Non-pigmented ciliary epithelial cell (primary cell): ENCODE measurements at places on chromosomes 5 and 9.

DNA sequence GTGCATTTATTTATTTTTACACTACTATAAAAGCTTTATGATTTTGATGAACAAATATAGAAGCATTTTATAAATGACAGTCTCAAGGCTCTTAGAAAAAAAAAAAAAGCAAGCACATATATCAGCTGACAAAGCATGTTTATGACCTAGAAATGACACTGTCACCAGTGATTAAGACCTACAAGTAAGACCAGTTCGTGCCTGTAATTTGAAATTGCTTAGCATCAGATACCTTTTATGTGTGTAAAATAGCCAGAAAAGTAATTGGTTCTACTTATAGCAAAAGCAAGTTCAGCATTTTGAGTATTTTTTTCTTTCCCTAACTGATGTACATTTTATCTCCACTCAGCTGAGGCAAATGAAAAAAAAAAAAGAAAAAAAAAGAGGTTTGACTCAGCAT is 808.4 kb downstream of the CDH18 start:
- DNase-seq, result no peak

DNA sequence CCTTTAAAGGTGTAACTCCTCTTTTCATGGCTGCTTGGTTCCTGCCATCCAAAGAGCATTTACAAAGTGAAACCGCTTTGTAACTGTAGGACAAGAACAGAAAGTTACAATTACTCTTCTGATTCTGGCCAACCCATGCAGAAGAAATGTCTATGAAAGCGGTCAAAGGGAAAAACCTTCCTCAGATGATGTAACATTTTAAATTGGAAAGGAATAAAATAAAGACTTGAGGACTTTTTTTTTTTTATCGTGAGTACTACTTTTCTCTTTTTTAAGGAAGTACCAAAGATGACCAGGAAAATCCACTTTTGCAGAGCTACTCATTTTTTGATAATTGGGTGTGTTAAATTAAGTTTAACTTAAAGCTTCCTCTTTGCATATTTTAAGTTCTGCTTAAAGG is 13.0 kb upstream of the C9orf72 start:
- no peak for DNase-seq

DNA sequence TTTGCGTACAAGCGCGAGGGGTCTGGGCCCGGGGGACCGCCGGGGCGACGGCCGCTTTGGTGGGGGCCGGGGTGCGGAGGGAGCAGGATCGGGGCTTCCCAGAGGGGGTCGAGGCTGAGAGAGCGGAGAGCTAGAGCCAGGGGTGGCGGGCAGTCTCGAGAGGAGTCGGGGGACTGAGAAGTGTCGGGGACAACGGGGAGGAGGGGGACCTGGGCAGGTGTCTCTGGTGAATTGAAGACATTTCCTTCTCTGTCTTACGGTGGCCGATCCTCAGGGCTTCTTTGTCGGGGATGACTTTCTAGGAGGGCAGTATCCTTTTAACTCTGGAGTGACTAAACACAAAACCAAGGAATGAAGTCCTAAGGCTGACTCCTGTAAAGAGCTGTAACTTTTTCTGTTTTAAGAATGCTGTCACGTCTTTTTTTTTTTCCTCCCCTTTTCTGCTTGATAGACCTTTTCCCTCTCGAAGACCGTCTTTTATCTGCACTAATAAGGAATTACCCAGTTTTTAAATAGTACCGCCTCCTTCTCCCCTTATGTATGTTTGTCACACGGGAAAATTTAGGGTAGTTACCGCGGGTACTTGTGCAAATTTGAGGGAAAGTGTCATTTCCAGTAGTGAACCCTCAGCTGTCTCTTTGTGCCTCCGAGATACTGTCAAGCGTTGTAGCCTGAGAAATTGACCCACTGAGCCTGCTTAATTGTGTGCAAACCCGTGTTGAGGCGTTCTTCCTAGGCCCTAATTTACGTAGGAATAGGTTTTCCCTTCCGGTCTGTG is 822 bp downstream of the DENND4C start:
- DNase-seq, result no peak

GRCh38 chr5:45334939-45335338 is 361.2 kb downstream of the HCN1 start:
- no peak for DNase-seq

DNA sequence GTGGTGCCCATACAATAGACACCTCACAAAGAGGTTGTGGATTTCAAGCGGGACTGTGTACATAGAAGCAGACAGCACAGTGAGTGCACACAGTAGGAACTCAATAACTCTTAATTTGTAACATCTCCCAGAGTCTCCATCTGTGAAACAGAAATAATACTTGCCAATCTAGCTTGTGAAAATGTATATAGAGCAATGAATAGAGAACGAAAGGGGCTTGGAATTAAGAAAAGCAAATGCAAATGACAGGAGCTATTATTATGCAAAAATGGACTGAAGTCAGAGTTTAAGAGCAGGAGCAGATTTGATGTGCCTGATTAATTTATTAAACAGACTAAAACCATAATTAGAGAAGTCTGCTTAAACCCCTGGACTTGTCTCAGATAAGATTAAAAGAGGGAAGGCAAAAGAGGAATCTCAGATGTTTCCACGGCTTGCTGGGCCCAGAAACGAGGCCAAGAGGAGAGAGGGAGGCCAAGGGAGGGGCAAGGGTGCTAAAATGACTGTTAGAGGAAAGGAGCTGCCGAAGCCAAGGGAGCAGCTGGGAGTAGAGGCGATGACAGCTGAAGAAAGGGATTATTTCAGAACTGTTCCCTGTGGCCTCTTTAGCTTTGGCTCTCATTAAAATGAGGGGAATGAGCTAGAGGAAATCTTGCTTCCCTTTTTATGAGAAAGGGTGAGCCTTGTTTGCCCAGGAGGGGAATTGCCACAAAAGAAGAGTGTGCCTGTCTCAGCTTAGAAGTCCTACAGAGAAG is 72.1 kb downstream of the FEM1C start:
- DNase-seq, result no peak

GRCh38 chr5:610744-611730 is 1.1 kb upstream of the CEP72 start:
- DNase-seq, result no peak

DNA sequence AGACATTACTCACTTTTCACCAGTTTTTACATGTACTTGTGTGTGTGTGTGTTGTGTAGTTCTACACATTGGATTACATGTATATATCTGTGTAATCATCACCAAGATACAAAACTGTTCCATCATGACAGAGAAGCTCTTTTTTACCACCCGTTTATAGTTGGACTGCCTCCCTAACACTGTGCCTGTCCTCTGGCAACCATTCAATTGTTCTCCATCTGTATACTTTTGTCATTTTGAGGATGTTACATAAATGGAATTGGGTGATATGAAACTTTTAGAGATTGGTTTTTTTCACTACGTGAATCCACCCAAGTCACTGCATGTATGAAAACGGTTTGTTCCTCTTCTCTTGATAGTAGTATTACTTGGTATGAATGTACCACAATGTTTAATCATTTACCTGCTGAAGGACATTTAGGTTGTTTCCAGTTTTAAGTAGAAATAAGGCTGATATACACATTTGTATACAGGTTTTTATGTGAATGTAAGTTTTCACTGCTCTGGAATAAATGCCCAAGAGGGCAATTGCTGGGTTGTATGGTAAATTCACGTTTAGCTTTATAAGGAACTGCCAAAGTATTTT is 126.2 kb downstream of the MAPKAP1 start:
- no peak for DNase-seq

- DNase-seq, result no peak
Observed at GRCh38 chr9:135663857-135664256, 748 bp downstream of the LCN9 start.

DNA sequence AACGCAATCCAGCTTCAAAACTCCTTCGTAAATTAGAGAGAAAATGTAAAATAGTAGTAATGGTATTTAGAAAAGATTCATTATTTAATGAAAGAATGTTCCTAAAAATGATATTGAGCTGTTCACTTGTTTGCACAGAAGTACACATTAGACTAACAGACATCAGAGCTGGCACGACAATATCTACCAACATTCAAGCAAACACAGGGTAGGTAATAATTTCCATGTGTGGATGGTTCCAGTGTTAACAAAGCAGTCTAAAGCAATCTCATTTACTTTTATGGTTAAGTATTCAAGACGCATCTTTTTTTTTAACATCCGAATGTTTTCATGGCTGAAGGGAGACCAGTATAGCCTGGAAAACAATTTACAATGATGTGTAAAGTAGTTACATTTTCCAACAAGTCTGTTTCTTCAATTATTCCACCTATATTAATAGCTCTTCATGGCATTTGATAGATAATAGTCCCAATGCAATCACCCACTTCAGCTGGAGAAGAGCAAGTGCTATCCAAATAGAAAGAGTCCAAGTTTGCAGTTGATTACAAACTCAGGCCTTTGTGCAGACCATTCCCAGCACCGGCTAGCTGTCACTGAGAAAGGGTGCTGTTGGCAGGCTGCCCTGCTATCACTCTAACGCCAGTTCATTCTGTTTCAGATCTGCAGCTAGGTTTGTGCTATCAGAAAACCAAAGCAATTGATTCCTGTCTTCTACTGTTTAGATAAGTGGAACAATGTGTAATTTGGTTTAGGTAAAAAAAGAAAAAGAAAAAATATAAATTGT is 458.8 kb downstream of the DTWD2 start:
- no peak for DNase-seq

DNA sequence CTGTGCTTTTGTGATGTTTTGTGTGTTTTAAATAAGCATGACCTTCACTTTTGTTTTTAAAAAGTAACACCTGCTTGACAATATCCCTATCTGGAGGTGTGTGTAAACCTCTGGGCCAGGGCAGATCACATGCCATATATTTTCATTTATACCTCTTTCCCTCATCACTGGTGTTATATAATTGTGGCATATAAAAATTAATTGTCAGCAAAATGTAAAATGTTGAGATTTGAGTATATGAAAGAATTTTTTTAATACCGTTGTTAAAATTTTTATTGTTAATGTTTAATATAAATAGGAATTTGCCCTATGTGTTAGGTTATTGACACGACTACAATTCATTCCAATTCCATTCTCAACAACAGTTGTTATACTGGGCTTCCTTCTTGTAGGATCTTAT is 6.5 kb downstream of the CDH12 start:
- DNase-seq, result no peak

- no peak for DNase-seq
Observed at GRCh38 chr5:252546-252945, 18.9 kb upstream of the PDCD6 start.

GRCh38 chr9:2622461-2623287 is 1.1 kb downstream of the VLDLR start:
- no peak for DNase-seq

DNA sequence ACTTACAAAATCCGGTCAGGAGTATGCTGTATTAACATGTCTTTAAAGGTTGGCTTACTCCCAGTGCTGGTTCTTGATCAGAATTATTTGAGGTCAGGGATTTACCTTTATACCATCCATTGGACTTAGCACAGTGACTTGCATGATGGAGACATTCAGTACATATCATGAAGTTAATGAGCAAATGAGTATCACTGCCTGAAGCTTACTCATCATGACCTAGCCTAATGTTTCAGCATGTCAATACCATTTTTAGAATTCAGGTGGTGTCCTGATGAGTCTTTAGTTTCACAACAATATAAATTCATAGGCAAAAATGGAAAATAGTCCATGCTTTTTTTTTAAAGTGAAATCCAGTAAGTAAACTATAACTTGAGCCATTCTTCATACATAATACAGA is 226.0 kb upstream of the C9orf72 start:
- DNase-seq, result no peak

- DNase-seq, result no peak
Observed at GRCh38 chr5:132024789-132025402, 13.4 kb upstream of the ACSL6 start.

DNA sequence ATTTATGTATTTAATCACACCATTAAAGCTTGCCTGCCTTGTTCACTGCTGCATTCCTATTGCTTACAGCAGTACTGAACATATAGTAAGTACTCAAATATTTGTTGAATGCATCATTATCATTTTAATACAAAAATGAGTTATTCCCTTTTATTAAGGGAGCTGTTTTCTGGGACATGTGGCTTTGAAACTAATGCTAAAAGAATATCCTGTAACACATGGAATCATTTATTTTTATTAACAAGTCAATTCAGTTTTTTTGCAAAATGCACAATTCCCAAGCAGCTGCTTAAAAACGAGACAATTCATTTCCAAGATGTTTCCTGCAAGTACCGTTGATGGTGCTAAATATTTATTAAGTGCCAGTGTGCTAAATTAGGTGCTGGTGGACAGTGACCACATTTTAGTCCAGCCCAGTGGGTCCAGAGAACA is 148.3 kb upstream of the NR3C1 start:
- DNase-seq, result no peak

DNA sequence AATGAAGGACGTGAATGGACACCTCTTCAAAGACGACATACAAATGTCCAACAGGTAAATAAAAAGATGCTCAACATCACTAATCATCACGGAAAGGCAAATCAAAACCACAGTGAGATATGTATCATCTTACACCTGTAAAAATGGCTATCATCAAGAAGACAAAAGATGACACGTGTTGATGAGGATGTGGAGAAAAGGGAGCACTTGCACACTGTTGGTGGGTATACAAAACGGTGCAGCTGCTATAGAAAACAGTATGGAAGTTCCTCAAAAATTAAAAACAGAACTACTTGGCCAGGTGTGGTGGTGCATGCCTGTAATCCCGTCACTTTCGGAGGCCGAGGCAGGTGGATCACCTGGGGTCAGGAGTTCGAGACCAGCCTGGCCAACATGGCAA is 47.9 kb downstream of the STK10 start:
- no peak for DNase-seq

- DNase-seq, result peak; percentile 23
Observed at GRCh38 chr9:10130061-10130675, 482.6 kb downstream of the PTPRD start.

- no peak for DNase-seq
Observed at GRCh38 chr9:80204054-80204453, 632.3 kb downstream of the TLE4 start.

DNA sequence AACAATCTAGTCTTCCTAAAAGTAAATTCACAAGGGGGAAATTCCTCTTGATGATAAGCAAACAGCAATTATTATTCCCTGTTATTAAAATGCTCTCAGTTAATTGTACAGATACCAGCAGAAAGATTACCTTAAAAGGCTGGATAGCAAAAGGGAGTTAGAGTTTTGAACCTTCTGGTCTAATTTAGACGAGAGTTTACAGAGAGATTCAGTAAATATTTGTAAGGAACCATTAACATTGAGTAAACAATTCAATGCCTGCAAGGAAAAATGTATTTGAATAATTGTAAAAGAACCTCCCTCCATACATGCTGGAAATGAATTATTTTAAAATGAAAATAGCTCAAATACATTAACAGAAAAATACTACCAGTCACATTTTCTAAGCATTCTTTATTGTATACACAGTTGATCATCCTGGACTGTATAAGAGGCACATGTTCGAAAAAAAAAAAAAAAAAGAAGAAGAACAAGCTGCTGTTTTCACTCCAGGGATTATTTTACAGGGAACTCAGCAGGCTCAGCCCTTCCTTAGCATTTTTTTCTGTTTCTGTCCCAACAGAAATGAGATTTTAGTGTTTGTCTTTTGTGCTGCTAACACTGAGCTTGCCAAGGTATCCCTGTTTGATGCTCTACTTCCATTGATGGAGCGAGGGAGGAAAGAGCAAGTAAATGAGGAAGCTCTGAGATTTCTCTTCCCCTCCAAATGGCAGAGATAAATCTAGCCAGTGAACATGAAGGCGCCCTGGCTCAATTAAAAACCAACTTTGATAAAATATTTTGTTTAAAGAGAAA is 141.1 kb downstream of the ENC1 start:
- DNase-seq, result no peak

- no peak for DNase-seq
Observed at GRCh38 chr9:81628897-81629296, 60.5 kb downstream of the TLE1 start.

GRCh38 chr5:113340537-113340936 is 94.3 kb downstream of the TSSK1B start:
- DNase-seq, result no peak

- no peak for DNase-seq
Observed at GRCh38 chr9:117249799-117250198, 165.1 kb downstream of the ASTN2 start.
